CD4-positive, alpha-beta T cell treated with Interleukin-4 for 4 hours (primary cell): ENCODE measurements at places on chromosomes 2 and 18.

GRCh38 chr2:66437109-66437690 is 2.3 kb downstream of the MEIS1 start:
- DNase-seq = no peak

DNA sequence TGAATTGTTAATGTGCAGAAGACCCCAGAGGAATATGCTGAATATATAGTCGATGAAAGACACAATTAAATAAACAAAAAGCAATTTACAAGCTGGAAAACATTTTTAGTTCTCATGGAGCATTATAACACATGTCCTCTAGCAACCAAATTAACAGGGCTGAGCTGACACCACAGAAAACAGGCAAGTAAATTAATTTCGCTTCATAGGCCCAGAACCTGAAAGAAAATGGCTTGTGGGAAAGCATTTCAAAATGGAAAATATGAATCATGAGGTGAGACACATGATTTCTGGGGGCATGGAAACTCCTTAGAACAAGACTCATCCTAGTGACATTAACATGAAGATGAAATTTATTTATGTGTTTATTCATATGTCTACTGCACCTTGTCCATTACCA is 25.0 kb upstream of the RNF152 start:
- DNase-seq = no peak

- no peak for DNase-seq
Observed at GRCh38 chr2:120133572-120134244, 89.5 kb downstream of the TMEM185B start.

GRCh38 chr2:74745766-74746165 is 88.2 kb upstream of the HK2 start:
- no peak for DNase-seq

DNA sequence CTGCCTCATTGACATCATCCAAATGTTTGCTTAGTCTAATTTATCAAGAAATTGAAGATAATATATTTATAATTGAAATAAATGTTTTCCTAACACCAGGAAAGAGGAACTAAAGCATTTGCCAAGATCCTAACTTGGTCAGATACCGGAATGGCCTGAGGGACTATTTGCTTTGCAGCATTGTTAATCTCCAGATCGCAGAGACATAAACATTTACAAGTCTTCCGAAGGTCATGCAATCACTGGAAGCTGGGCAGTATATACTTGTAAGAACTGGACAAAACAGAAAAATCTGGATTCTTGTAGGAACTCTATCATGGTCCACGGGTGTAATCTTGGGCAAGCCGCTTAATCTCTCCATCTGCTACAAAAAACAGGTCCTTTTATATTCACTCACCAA is 42.2 kb downstream of the CYBRD1 start:
- DNase-seq = no peak

GRCh38 chr2:151953467-151953866 is 125.2 kb upstream of the ARL5A start:
- no peak for DNase-seq

- no peak for DNase-seq
Observed at GRCh38 chr2:232994446-232994845, 18.6 kb downstream of the NGEF start.

- DNase-seq = no peak
Observed at GRCh38 chr2:38174646-38175423, 98.9 kb upstream of the CYP1B1 start.

GRCh38 chr2:7053650-7054265 is 136.5 kb downstream of the RNF144A start:
- no peak for DNase-seq

- DNase-seq = no peak
Observed at GRCh38 chr2:64029116-64029665, 10.0 kb upstream of the VPS54 start.

GRCh38 chr2:149023091-149023490 is 15.4 kb upstream of the LYPD6B start:
- no peak for DNase-seq

DNA sequence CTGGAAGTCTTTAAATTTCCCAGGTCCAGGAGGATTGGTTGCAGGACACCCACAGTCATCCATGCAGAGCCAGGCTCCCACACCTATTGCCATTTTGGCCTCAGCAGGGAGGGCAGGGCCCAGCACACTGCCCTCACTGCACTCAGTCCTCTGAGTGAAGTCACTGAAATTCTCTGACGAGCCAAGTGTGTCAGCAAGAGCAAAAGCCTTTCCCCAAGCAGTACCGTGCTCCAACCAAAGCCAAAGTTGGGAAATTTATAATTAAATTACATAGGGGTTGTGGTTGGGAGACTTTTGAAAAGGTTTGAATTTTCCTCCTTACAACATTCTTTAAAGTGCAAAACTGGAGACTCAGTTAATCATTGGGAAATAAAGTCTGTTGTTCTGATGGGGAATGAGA is 98.5 kb upstream of the CD226 start:
- DNase-seq = no peak

- DNase-seq = no peak
Observed at GRCh38 chr2:103462101-103462500, 700.3 kb downstream of the TMEM182 start.

GRCh38 chr2:102386004-102386403 is 30.4 kb downstream of the IL18R1 start:
- DNase-seq = no peak

- no peak for DNase-seq
Observed at GRCh38 chr2:42312106-42312505, 48.9 kb downstream of the COX7A2L start.

DNA sequence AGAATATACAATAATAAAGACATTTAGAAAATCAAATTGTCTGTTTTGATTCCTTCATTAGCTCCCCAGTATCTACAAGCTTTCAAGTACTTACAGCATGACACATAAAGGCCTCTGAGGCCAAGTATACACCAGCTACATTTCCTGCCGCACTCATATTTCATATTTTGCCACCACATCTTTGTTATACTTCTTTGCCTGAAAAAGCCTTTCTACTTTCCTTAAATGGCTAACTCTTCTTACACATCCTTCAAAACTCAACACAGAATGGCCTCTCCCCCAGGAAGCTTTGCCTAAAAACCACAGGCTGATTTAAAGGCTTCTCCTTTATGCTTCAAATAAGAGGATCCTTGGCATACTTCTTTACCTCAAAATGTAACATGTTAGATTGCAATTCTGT is 4.5 kb downstream of the STK17B start:
- DNase-seq = peak; percentile 78

DNA sequence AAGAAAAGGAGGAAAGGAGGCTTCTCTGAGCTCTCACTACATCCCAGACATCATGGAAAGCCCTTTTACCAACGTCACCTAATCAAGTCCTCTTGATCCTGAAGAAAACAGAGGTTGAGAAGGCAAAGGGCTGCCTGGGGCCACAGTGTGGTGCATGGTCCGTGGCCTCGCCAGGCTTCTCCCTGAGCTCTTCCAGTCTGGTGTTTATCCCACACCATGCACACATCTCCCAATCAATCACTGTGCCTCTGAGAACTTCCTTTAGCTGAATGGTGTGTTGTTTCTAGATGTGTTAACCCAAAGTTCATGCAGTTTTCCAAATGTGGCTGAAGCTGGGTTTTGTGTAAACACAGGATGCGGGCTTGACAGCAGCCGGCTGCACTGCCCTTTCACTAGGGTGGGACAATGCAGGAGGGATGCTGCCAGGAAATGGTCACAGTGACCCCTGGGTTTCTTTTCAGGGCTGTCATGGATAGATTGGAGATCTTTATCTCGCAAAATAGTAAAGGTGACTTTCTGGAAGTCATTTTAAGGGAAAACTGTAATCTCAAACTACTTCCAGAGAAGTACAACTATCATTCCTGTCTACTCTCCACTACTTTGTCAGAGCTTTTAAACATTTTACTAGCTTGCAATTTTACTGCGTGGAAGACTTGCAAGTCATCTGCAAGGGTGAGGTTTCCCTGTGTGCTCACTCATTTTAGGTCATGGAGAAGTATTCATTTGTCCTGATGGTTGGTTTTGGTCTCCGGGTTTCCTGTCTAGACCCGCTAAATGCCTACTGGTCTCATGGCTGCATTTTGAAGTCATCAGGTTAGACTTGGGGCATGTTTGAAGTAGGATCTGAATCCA is 54.6 kb downstream of the IL1R2 start:
- no peak for DNase-seq

- no peak for DNase-seq
Observed at GRCh38 chr2:152336854-152337510, 2.0 kb downstream of the FMNL2 start.

DNA sequence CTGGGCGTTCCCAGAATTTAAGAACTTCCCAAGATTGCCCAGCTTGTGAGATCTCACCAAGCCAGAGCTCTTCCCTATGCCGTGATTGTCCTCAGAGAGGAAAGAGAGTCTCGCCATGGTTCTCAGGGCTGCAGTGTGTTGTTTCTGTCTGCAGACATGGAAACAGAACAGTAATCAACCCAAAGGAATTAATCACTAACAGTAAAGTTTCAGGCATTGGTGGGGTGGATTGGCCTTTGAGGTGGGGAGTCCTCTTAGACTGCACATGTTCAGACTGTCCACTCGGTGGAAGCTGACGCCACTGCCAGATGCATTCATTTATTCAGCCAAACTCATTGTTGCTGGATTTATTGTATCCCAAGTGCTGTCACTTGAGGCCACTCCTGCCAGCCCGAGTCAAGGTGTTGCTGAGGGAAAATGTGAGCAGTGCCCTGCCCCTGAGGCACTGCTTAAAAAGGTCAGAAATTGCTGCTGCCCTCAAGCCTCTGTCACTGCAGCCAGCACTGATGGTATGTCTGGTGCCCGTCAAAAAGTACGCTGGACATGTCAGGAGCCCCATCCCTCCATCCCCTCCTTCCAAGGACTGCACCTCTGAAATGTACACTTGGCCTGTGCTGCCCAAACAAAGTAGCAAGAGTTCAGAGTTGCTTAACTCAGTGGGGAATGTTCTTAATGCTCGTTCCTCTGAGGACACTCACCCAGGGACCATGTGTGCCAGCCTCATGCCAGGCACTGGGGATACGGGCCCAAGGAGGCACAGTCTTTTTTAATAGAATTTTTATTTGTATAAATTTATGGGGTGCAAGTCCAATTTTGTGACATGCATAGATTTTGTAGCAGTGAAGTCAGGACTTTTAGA is 201.0 kb downstream of the GLI2 start:
- no peak for DNase-seq

DNA sequence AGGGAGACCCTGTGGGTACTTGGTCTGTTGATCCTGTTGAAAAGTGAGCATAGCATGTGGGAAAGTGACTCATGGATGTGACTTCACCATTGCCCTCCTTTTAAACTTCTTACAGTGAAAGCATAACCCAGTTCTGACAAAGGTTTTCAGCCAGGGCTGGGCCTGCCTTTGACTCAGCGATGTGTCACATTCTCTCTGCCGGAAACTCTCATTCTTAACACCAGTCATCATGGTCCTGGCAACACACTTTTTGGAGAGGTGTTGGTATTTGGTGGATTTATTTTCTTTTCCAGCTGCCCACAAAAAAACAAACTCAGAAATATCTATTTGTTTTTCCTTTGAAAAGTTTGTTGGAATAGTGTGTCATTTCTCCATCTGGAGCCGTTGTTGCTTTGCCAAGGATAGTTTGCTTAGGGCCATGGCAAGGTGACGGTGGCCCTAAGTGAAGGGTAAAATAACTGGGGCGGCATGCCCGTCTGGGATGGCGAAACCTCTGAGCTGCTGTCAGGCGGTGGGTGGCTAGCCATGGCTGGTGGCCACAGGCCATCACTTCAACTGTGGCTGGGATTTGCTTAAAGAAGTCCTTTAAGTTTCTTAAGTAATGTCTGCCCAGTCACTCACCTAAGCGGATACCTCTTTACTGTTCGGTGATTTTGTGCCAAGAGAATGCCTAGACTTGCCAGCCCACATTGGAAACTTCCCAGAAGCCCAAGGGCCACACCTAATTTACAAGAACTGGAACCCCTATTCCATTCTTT is 123.3 kb downstream of the LTBP1 start:
- DNase-seq = no peak

DNA sequence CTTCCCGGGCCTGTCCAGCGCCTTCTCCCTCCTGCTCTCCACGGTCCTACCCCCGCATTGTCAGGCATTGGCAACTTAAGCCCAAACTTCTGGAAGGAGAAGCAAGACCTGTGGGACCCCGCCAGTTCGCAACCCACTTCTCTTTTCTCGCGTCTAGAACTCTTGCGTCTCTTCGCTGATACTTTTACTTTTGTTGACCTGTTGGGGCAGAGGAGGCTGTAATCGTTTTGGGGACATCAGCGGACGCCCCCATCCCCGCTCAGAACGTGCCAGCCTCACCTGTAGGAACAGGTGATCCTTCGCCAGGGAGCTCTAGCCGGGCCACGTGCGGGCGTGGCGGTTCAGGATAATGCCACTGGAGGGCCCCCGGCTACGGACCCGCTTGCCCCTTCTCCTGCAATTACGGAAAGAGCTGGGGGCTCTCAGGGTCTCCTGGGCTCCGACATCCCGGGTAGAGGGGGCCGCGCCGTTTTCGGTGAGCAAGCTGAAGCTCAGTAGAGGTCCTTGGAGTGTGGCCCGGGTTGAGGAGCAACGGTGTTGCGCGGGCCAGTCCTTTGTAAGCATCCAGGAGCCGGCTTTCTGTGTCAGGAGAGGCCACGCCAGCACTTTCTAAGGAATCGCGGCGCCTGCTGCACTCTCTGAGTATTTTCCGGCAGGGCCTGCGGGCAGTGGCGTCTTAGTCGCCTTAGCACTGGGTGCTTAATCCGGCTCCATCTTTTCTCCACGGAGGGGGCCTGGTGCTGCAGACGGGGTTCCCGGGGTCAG is 1.6 kb downstream of the MTCL1 start:
- no peak for DNase-seq

GRCh38 chr2:9780368-9781130 is 62.7 kb upstream of the TAF1B start:
- DNase-seq = peak; percentile 67

GRCh38 chr18:22831441-22831904 is 101.7 kb upstream of the RBBP8 start:
- DNase-seq = no peak

GRCh38 chr2:42196403-42197267 is 27.5 kb downstream of the EML4 start:
- peak; percentile 72 for DNase-seq

- no peak for DNase-seq
Observed at GRCh38 chr18:13279181-13280069, 60.9 kb downstream of the LDLRAD4 start.

- no peak for DNase-seq
Observed at GRCh38 chr2:182504903-182505302, 78.1 kb upstream of the PDE1A start.

- DNase-seq = no peak
Observed at GRCh38 chr2:113113807-113114206, 13.6 kb upstream of the IL1RN start.

- DNase-seq = no peak
Observed at GRCh38 chr2:48439102-48439501, 90.9 kb upstream of the STON1 start.

DNA sequence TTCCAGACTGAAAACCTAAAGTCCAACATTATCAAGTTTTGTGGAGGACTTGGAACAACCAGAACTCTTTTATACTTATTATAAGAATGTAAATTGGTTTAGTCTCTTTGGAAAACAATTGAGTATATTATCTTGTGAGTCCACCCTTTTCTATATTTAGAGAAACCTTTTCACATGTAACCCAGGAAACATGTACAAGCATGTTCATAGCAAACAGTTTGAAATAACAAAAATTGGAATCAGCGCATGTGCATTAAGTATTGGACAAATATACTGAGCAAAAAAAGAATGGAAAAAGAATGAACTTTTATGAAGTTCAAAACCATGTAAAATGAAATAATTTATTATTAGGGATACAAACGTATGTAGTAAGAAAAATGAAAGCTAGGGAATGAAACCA is 246.0 kb downstream of the WDR7 start:
- DNase-seq = no peak
